Lower lobe of right lung (tissue), 2 donors: ENCODE measurements at places on chromosomes 11 and 22. TPM values are rescaled to one million over a fixed set of nuclear protein-coding genes. Genes with fewer than 3 reads are reported as not detected.

Gene PRAME
- total RNA-seq: not detected

GRCh38 chr11:26719289-26719973, 2.4 kb downstream of the SLC5A12 start:
- DNase-seq: no peak

Gene CRYBB3
- total RNA-seq: 0.74 TPM

Gene SLC22A6
- total RNA-seq: not detected

Gene TNNT3
- total RNA-seq: 4.7 TPM

GRCh38 chr22:48517039-48518030, 1310.3 kb downstream of the BRD1 start:
- no peak for DNase-seq

DNA sequence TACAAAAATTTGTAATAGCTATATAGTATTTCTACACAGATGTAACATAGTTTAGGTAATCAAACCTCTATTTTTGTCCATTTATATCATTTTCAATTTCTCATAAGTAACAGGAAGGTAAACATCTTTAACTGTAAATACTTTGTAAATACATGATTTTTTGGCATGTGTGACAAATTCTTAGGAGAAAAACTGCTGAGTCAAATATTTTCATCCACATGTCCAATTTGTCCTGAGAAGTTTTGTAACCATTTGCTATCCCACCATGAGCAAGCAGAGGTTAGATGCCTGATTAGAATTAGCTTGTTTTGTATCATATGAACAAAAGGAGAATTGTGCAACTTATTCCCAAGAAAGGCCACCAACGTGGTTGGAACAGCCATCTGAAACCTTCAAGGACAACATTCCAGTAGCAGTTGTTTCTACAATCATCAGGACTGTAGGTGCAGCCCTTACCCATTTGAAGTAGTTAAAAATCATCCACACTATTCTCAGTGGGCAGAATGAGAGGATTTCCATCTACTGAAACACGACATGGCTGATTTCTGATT, 139.6 kb upstream of the MPPED2 start:
- DNase-seq: no peak
